Stimulated activated CD4-positive, alpha-beta T cell treated with anti-CD3 and anti-CD28 coated beads, Interleukin-1b, Interleukin-23, amount 100 ng/mL, for 1 hour (primary cell): ENCODE measurements at places on chromosomes 7 and 10.

DNA sequence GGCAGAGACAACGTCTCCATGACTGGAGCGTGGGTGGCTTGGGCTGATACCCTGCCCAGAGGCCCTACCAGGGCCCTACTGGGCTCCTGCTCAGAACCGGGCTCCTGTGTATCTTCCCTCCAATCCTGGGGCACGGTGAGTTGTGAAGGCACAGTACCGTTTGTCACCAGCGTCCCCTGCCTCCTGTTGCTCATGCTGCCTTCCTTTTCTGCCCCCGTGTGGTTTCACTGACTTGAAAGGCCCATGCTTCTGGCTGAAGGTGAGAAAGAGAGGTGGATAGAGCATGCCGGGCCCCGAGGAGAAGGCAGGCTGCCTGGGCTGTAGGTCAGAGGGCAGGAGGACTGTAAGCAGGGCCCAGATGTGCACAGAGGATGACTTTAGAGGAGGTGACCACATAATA is 9.1 kb upstream of the DMBT1 start:
- DNase-seq = no peak

DNA sequence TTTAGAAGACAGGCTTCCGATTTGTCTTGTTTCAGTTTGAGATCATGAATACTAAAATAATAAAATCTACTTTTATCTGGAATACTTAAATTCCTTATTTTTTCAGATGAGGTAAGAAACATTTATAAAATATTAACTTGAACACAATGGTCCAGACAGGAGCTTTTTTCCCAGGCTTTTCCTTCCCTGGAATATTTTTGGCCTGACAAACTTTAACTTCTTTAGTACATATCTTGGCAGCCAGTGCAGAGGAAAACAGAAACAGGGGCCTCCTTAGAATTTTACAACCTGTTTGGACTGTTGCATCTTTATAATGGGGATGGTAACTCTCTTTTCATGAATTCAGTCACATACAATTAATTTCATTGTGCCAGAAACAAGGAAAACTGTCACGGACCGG is 41.4 kb downstream of the NRP1 start:
- no peak for DNase-seq

GRCh38 chr10:11225935-11226334 is 208.3 kb downstream of the CELF2 start:
- peak; percentile 18 for DNase-seq

GRCh38 chr7:45082831-45083331 is 5.9 kb downstream of the NACAD start:
- DNase-seq = no peak

DNA sequence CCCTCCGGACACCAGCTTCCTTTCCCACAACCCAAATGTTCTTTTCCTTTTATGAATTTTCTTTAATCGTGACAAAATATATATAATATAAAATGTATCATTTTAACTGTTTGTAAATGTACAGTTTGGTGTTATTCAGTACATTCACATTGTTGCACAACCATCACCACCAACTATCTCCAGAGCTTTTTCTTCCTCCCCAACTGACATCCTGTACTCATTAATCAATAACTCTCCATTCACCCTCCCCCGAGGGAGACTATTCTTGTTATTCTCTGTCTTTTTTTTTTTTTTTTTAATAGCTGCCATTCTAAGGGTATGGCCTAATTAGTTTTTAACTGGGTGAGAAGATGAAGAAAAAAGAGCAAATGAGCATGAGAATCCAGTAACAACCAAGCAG is 30.6 kb upstream of the ITGB1 start:
- no peak for DNase-seq

- no peak for DNase-seq
Observed at GRCh38 chr7:38880454-38880853, 28.5 kb downstream of the VPS41 start.

- DNase-seq = no peak
Observed at GRCh38 chr10:6660460-6660859, 80.4 kb upstream of the PRKCQ start.

GRCh38 chr10:128063736-128064107 is 62.5 kb downstream of the MKI67 start:
- no peak for DNase-seq

DNA sequence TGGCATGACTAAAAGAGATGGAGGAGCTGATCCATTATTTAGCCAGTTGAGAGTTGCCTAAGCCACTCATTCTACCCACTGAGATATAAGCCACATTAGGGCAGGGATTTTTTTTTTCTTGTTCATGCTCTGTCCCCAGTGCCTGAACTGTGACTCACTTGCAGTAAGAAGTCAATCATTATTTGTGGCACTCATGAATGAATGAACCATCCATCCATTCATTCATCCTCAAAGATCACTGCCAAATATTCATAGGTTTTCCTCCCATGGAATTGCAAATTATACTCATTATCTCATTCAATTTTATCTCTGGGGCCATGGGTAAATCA is 22.8 kb upstream of the ARID5B start:
- no peak for DNase-seq

- DNase-seq = no peak
Observed at GRCh38 chr7:110835218-110835617, 255.7 kb upstream of the LRRN3 start.
